ENCODE measurements at places on chromosomes 12 and 14. TPM values are rescaled to one million over a fixed set of nuclear protein-coding genes. Genes with fewer than 3 reads are reported as not detected.

GRCh38 chr12:27772328-27773049, 7.5 kb upstream of the KLHL42 start:
- DNase-seq = no peak

The OR4Q2 gene
- not detected for total RNA-seq

DNA sequence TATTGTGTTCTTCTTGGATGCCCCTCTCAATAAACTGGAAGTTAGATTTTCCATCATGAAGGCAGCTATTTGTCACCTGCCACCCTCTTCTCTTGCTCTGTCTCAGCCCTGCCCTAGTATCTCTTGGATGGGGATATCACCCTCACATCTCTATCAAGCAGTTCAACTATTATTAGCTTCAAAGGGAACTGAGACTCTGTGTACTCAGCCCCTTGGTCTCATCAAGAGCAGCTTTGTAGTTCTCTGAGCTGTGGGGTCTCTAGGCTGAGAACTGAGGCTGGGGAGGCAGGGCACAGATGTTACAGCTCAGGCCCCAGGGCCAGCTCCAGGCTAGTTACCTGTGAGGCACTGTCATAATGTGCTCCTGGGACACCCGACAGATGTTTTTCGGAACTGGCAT, 130.3 kb downstream of the DAD1 start:
- DNase-seq = no peak

- no peak for DNase-seq
Measured at GRCh38 chr12:32005496-32006125, 46.4 kb downstream of the RESF1 start.

DNA sequence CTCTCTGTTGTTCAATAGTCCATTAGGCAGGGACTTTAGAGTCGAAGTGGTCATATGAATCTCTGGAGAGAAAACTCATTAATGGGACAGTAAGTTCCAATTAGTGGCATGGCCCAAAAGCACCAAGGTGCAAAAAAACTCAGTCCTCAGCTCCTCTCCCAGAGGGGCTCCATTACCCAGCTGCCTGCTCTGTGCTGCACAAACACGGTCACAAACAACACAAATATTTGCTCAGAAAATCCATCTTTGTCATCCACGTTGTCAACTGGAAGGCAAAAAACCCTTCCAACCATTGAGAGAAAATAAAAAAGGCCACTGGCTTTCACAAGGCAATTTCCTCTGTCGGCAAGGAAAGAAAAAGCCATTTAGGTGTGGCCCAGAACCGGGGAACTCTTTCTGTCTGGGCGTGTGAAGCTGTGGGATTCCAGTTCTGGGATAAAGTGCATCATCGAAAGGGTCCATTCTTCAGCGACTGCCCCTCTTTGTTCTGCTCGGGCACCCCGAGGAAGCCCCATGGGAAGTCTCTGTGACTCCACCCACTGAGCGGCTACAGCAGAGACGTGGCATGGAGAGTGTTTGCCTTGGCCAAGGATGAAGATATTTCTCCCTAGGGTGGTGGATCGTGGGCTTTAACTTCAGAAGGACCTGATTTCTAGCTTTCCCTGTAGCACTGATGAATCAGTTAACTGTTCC, 137.6 kb downstream of the VRK1 start:
- DNase-seq = no peak

Measured in lower lobe of right lung (tissue), 2 donors.